ENCODE measurements at places on chromosomes 6 and 20.

GRCh38 chr6:122790028-122790422 lies 967 bp downstream of the SMPDL3A start:
- DNase-seq: no peak

- DNase-seq: no peak
Measured at GRCh38 chr6:16337295-16337975, 99.0 kb downstream of the GMPR start.

DNA sequence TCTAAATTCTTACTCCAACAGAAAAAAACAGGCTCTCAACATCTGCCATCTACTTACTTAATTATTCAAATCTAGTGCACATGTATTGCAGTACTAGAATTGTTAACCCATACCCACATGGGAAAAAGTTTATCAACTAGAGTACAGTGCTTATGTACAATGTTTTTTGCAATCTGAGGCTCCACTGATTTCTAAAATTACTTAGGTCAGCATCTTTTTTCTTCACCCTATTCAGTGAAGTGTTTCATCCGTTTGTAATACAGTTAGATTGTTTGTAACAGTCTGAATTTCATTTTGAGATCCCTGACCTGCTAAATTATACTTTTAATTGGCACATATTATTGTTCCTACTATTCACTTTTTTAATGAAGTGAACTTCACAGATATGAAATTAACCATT lies 402.2 kb downstream of the FOXA2 start:
- DNase-seq: no peak

- peak; percentile 34 for DNase-seq
Measured at GRCh38 chr6:75204217-75204958, 1.5 kb downstream of the COL12A1 start.

GRCh38 chr6:72669324-72669723 lies 47.5 kb downstream of the KCNQ5 start:
- DNase-seq: no peak

DNA sequence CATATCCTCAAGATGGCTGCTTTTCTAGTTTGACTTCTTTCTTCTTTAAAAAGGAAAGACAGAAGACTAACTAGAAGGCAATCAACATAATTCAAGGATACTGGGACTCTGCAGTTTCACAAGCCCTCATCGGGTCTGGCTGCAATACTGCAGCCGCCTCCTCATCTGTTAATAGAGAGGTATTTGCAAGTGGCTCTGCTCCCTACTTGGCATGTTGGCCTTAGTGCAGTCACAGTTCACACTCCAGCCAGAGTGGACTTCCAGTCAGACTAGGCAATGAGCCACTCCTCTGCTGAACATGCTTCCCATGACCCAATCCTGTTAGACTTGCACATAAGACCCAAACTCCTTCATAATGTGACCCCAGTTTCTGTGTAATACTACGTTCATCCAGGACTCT lies 141.9 kb upstream of the ENPP5 start:
- no peak for DNase-seq

DNA sequence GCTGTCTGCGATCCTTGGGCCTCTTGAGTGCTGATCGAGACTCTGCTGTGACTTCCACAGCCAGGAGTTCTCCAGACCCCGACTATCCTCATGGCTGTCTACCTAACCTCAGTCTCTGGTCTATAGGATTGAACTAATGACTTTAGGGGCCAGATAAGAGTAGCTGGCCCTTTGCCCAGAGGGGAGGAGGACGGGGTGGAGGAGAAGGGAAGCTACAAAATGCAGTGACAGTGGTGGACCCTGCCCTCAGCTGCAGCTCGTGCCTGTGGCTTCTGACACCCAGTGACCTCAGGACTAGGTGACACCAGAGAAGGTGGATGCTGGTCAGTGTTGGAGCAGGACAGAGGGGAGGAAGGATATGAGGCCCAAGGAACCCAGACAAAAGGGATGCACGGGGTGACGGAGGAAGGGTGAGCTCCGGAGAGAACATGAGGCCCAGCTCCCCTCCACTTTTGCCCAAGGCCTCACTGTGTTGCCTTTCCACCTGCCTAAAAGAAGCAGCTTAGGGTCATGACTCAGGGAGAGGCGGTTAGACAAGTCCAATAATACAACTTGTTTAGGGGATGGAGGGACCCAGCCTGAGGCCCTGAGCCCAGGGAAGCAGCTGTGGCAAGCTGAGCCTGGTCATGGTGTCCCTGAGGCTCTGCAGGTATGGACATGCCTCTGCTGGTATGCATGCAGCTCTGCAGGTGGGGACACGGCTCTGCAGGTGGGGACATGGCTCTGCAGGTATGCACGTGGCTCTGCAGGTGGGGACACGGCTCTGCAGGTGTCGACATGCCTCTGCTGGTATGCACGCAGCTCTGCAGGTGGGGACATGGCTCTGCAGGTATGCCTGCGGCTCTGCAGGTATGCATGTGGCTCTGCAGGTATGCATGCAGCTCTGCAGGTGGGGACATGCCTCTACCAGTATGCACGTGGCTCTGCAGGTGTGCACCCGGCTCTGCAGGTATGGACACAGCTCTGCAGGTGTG lies 67.7 kb downstream of the SYNJ2 start:
- no peak for DNase-seq

DNA sequence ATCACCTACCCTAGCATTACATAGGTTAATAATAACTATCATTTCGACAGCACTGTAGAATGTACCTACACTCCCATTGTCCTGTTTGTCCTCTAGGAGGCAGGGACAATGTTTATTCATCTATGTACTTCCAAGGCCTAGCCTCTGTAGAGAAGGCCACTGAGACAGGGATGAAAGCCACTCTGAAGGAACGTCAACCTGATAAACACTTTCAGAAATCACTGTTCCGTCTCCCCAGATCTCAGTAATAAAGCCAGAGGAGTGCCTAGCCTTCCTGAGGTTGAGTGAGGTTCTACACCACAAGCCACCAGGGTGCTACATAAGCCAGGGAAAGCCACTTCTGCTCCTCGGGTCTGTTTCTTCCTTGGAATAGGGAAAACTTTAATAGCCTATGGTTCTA lies 44.8 kb downstream of the POPDC3 start:
- no peak for DNase-seq

- DNase-seq: no peak
Measured at GRCh38 chr6:16948396-16948795, 153.5 kb upstream of the STMND1 start.

DNA sequence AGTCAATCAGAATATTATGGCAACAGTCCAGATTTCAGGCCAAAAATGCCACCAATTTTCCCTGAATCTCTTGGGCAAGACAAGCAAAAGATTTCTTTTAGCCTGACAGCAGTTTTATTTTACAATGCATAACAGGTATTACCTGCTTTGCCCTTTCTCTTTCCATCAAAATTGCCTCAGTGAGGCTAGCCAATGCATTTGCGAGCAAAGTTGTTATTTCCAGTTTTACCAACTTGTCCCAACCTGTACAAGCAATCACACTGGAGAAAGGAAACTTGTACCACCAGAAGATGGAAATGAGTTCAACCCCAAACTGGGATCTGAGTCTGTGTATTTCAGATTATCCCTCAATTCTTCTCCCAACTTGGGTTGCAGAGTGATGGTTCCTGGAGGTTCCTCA lies 279.9 kb upstream of the CDYL start:
- no peak for DNase-seq

- no peak for DNase-seq
Measured at GRCh38 chr20:63826753-63827152, 4.3 kb downstream of the ZBTB46 start.

GRCh38 chr6:112058243-112059032 lies 4.5 kb downstream of the CCN6 start:
- DNase-seq: no peak

GRCh38 chr6:85640821-85641220 lies 1.9 kb downstream of the SYNCRIP start:
- no peak for DNase-seq

- no peak for DNase-seq
Measured at GRCh38 chr6:42471714-42472113, 20.0 kb upstream of the TRERF1 start.

DNA sequence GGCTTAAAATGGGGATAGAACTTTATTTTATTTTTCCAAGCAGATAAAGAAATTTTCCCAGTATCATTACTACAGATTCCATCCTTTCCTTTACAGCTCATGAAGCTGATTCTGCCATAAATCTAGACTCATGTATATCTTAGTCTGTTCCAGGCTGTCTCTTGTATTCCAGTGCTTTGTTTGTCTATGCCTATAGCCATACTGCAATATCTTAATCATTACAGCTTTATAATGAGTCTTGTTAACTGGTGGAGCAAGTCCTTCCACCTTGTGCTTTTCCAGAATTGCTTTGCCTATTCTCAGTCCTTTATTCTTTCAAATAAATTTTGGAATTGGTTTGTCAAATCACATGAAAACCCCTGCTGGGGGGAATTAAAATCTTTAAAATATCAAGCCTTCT lies 99.2 kb downstream of the MAP3K5 start:
- DNase-seq: no peak

GRCh38 chr20:44981736-44982406 lies 15.6 kb downstream of the STK4 start:
- no peak for DNase-seq

- no peak for DNase-seq
Measured at GRCh38 chr6:41470331-41471063, 75.7 kb upstream of the FOXP4 start.

DNA sequence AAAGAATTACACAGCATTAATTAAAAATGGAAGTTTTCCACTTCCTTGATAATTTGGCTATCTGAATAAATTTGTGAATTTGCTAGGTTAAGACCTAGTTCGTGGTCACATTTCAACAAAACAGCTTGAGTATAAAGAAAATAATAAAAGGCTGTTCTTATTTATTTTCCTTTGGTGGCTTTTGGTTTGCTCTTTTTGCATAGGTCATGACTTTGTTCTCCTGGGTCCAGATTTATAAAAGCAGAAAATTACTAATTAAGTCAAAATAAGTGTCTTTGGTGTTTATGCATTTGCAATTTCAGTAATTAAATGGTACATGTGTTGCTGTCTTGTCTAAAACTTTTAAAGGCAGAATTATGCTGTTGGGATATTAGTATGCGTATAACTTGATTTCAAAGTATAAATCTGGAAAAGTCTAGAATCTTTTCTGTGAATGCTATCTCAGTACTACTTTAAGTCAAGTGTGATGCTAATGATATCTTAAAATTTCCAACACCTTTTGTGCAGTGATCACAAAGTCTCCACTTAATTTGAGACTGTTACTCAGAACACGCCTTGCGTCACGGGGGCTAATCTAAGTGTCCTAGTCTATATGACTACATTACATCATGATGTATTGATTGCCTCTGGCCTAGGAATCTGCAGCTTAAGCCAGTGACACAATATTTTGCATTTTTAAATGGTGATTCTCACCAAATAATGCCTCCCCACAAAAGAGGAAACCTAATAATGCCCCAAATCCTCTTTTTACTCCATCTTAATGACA lies 41.0 kb downstream of the GNAS start:
- no peak for DNase-seq

- DNase-seq: no peak
Measured at GRCh38 chr20:19361790-19362189, 149.3 kb downstream of the SLC24A3 start.

DNA sequence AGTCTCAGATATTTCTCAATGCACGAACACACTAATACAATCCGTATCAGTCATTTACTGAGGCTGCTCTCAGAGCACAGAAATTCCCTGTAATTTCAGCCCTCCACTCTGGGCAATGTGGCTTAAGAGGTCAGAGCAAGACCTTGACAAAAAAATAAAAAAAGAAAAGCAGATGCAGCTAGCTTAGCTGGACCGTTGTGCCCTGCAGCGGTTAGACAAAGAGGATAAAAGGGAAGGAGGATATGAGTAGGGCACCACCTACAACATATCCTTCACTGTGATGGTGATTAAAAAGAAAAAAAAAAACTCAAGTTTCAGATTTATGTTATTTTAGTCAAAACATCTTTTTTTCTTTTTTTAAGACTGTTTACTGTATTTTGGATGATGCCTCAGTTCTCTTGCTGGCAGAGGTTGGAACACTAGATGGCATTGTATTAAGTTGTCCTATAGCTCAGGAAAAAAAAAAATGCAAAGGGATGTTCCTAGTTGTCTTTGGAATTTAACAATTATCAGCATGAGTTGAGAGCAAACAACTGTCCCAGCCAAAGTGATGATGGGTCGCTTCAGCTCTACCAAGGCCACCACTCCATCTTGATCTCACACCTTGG lies 59.9 kb downstream of the ANKEF1 start:
- no peak for DNase-seq

DNA sequence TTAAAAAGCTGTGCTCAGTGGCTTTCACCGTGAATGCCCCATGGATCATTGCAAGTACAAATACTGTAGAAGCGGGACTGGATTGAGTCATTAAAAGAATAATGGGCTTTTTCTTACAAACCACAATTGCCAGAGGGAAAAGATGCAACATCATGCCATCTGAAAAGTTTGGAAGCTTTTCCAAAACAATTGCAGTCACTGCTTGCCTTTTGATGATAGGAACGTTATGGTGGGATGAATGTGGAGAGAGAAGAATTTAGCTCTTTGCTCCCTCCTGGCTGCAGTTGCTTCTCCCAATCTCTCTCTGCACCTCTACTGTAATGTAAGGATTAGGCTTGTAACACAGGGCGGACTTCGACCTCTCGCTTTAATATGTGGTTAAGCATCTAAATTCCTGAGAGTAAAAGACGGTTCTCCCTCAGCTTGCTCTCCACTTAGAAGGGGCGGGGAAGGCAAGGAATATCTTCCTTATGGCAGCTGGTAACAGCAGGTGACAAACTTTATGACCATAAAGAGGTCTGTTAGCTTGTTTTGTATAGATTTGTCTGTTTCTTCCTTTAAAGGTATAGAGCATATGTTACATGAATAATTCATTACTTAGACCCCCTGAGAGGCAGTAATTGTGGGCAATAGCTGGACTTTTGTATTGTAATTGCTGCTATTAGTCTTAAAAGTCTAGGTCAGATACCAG lies 376.1 kb downstream of the UTRN start:
- DNase-seq: no peak

GRCh38 chr6:131982740-131983259 lies 31.6 kb upstream of the CCN2 start:
- no peak for DNase-seq

DNA sequence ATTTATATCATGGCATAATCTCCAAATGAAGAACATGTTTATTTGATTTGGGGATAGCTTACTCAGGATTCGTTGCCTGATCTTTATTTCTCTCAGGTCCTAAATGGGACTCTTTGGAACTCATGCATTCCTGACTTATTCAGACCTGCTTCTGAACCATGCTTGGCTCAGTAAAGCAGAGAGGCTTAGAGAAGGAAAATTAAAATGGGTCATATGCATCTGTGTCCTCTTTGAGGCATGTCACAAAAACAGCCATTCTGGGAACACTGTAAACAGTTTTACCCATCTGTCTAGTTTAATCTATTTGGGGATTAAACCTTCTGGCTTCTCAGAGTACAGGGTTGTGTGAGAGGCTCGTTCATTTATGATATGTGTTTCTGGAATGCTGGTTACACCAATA lies 1017.3 kb downstream of the KIF16B start:
- DNase-seq: no peak

- DNase-seq: no peak
Measured at GRCh38 chr6:41659935-41660334, 21.7 kb downstream of the MDFI start.

GRCh38 chr6:549906-550305 lies 107.0 kb downstream of the HUS1B start:
- no peak for DNase-seq
